ENCODE measurements at places on chromosomes 5 and 9. TPM values are rescaled to one million over a fixed set of nuclear protein-coding genes. Genes with fewer than 3 reads are reported as not detected.

Gene TAF11L9
- total RNA-seq, result not detected

Gene ZNF883
- 6.2 TPM for total RNA-seq

Gene FBLL1
- 3.9 TPM for total RNA-seq

Gene IFNW1
- not detected for total RNA-seq

Gene ZNF300
- total RNA-seq, result 9.9 TPM

Gene SPATA31A3
- total RNA-seq, result not detected

All from fibroblast of lung (primary cell).